ENCODE measurements at places on chromosomes 5 and 9. TPM values are rescaled to one million over a fixed set of nuclear protein-coding genes. Genes with fewer than 3 reads are reported as not detected.

Gene HTR1A
- not detected for total RNA-seq

Gene ADAMTSL1
- total RNA-seq: 11.7 TPM

Gene GPR21
- total RNA-seq: not detected

Gene IFNA7
- not detected for total RNA-seq

Gene ARID3C
- total RNA-seq: not detected

Gene RXRA
- 12.8 TPM for total RNA-seq

Gene IFNA21
- total RNA-seq: not detected

Gene COL23A1
- total RNA-seq: 0.08 TPM

Gene ABL1
- 20.0 TPM for total RNA-seq

DNA sequence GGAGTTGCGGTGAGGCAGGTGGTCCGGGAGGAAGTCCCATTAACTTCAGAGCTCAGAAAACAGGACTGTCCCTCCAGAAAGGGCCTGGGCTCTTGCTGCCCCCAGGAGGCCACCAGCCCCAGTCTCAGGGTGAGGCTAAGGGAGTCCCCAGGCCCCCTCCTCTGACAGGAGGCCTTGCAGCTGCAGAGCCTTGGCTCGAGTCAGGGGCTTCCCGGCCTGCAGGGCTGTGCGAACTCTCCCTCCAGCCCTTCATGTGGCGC, 3.2 kb upstream of the STPG3 start:
- no peak for DNase-seq

DNA sequence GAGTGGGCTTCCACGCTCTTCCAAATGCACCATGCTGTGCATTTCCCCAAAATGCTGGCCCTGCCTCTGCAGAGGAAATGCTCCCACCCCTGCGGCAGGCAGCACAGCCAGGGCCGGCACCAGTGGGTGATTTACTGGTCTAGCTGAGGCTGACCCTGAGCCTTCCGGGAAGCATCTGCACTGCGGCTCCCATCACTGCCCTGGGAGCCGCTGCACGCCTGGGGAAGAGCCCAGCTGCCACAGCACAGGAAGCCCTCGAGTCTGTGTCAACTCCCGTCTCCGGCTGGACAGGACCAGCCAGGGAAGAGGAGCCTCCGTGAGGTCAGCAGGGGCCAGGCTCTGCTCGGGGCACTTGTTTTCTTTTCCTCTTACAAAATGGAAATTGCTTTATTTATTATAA, 25.1 kb upstream of the EEIG1 start:
- DNase-seq: no peak

DNA sequence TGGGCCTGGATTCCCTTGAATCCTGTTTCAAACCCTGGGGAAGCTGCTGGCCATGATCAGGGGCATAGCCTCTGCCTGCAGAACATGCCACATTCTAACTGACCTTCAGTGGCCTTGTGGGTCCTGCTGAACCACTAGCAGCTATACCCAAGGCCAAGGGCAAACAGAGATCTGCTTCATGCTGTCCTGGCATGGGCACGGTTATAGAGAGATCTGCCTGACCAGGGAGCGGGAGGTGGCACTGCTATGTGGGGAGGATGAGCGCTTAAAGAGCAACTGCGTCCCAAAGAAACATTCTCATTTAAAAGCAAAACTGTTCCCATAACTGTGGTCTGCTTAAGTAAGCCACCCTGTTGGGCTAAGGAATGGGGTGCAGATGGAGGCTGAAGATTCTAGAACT, 36.5 kb upstream of the SYNPO start:
- no peak for DNase-seq

- no peak for DNase-seq
Observed at GRCh38 chr9:75085640-75086039, 2.3 kb downstream of the NMRK1 start.

DNA sequence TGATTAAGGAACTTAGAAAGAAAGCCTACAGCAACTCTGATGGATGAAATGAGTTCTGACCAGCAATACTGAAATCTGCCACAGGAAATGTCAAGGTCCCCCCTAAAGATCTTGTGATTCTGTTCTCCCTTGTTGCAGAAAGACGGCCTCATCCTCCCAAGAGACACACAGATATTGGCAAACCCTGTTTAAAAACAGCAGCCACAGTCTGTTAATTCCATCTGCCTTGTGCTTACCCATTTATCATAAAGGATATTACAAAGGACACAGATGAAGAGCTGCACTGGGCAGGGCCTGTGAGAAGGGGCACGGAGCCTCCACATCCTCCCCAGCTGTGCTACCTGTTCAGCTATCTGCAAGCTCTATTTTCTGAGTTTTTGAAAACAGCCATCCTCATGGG, 15.2 kb downstream of the RAPGEF1 start:
- DNase-seq: no peak

DNA sequence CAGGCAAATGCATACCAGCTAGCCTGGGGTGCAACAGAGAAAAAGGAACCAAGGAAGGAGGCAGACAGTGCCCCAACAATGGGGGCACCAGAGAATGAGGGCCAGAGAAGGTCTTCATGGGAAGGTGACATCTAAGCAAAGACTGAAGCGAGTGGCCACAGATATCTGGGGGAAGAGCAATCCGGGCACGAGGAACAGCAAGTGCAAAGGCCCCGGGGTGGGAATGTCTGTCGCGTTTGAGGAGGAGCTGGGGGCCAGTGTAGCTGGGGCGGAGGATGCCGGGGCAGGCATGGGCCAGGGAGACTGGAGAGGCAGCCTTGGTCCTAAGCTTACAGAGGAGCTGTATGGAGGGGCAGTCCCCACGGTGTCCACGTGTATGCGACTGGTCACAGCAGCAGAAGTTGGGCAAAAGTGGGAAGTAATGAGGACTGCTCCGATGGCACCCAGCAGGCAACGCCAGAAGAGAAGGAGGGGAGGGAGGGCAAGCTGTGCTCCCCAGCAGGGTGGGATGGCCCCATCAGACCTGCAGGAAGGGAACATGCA, 19.1 kb downstream of the EEIG1 start:
- no peak for DNase-seq

DNA sequence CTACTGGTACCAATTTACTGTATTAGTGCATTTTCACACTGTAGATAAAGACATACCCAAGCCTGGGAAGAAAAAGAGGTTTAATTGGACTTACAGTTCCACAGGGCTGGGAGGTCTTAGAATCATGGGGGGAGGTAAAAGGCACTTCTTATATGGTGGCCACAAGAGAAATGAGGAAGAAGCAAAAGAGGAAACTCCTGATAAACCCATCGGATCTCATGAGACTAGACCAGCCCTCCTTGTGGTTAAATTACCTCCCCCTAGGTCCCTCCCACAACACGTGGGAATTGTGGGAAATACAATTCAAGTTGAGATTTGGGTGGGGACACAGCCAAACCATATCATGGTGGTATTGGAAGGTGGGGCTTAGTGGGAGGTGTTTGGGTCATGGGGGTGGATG, 56.5 kb upstream of the SPDL1 start:
- DNase-seq: no peak

- peak; percentile 13 for DNase-seq
Observed at GRCh38 chr9:78871086-78871451, 574.1 kb downstream of the PSAT1 start.

DNA sequence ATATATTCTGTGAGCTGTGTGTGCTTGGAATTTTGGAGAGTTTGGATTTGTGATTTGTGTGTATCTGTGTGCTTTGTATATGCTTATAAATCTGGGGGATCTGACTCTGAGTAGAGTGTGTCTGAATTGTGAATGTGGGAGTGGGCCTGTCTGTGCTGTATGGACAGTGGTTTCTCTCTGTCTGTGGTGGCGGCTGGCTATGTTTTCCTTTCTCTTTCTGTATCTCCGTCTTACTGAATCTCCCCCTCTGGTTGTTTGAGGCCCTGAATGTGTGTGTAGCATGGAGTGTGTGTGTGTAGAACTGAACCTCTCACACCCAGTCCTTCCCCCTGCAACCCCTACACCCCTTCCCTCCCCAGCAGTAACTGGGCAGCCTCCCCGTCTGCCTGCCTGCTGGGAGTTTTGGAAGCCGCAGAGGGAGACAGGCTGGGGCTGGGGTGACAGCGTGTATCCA, 4.7 kb downstream of the CXXC5 start:
- no peak for DNase-seq

- DNase-seq: peak; percentile 43
Observed at GRCh38 chr5:58462623-58463230, 2.8 kb upstream of the PLK2 start.

DNA sequence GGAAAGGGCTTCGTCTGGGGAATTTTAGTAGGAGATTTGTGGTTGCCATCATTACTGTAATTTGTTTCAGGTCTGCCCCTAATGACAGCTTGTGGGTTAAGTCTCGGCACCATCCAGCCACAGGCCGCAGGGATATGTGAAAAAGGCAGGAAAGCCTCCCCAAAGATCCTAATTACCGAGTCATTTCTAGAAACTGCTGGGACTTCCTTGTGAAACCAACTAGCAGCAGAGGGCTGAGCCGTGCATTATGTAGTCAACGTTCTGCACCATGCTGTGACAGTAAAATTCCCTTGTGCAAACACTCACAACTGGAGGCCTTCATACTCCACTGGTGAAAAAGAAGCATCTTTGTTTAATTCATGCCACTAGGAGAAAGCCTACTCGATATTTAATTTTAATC, 230.3 kb downstream of the MPDZ start:
- DNase-seq: no peak

DNA sequence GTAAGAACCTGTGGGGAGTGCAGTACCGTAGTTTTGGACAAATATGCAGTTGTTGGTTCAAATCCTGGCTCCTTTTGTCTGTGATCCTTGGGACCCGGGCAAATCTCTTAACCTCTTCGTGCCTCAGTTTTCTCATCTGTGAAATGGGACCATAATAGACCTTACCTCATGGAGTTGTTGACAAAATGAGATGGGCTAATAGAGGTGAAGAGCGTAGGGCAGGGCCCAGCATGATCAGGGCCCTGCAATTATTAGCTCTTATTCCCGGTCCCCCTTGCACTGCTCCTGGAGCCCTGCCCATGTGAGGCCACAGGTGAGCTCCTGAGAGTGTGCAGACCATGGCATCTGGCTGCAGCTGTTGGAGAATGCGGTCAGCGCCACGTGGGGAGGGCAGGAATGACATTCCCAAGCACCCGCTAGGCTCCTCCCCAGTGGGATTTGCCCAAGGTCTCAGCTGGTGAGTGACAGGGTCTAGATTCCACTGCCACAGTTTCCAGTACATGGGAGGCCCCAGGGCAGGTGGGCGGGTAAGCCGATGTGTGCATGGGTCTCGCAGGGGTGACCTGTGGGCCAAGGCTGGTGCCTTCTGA, 41.0 kb downstream of the NEK6 start:
- peak; percentile 57 for DNase-seq

DNA sequence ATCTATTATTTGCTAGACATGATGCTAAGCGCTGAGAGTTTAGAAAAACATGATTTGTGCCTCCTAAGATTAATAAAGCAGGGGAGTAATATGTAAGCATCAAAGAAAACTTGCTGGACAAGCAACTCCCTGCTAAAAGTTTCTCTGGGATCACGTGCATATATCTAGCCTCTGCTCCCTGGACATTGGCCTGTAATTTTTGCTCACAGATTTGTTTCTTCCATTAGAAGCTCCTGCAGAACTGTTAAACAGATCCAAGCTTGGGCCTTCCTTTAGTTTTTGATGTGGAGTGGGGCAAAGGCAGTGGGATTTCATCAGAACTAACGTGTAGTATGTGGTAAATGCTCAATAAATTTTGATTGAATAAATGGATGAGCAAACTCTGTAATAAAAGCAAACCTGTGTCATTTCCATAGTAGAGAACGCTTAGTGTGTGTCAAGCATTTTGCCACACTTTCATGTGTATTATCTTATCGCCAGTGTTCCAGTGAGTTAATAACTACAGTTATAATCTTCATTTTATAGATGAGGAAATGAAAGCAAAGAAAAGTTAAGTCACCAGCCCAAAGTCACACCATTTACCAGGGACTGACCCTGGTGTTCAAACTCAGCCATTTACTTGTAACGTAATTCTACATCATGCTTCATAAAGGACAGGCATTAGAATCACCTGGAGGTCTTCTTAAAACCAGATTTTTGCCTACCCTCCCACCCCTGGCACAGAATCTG, 100.3 kb downstream of the PCSK5 start:
- DNase-seq: no peak

- no peak for DNase-seq
Observed at GRCh38 chr5:68777135-68777534, 316.7 kb upstream of the SLC30A5 start.

GRCh38 chr9:9914174-9914573, 698.6 kb downstream of the PTPRD start:
- no peak for DNase-seq

- DNase-seq: peak; percentile 92
Observed at GRCh38 chr9:124267271-124267807, 9.6 kb downstream of the NEK6 start.

DNA sequence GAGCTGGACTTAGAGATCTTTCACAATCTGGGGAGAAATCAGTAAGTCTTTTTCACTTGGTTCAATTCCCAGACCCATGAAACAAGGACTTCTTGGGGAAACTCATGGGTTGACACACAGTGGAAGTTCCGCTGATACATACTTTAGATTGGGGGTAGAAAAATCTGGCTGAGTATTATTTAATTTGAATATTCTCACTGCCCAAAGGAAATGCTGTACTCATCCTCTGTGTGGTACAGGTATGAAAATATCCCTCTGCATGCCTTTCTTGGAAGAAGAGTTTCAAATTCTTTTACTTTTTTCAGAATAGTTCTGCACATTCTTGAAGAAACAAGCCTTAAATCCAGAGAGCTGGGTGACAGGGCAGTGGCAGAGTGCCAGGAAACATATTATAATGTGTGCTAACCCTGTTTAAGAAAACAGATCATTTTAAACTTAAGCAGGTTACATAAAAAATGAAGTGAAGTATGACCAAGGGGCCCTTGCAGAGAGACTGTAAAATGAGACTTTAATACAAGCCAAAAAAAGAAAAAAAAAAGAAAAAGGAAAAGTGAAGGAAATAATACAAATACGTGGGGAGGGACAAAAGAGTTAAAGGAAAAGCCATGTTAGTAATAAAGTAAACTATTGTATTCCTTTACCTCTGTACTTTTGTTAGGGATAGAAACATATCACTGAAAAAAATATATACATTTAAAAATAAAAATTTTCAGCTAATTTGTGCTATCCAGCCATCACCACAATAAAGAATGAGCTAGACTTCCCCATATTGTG, 173.4 kb upstream of the NR3C1 start:
- no peak for DNase-seq

All from H4 (cell line).